ENCODE measurements at places on chromosomes 7 and 10. TPM values are rescaled to one million over a fixed set of nuclear protein-coding genes. Genes with fewer than 3 reads are reported as not detected.

- no peak for DNase-seq
Measured at GRCh38 chr7:123023126-123023525, 27.6 kb upstream of the TAS2R16 start.

GRCh38 chr7:92806496-92806895, 29.9 kb downstream of the CDK6 start:
- no peak for DNase-seq

GRCh38 chr7:23662124-23662983, 17.6 kb upstream of the FAM221A start:
- no peak for DNase-seq

DNA sequence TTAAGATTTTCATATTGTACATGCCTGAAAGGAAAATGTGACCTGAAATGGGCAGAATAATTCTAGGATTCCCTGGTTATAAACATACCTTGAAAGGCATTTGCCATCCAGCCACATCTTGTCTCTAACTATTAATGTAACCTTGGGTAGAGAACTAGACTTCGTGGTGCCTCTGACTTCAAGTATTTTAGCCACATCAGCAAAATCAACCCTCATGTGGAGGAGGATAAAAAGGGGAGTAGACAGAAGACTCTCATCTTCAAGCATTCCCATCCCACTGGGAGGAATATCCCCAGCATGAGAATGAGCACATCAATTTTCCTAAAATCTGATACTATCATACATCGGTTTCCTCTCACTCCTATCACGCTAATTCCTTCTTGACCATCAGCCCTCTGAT, 164.7 kb upstream of the NOBOX start:
- DNase-seq = no peak

DNA sequence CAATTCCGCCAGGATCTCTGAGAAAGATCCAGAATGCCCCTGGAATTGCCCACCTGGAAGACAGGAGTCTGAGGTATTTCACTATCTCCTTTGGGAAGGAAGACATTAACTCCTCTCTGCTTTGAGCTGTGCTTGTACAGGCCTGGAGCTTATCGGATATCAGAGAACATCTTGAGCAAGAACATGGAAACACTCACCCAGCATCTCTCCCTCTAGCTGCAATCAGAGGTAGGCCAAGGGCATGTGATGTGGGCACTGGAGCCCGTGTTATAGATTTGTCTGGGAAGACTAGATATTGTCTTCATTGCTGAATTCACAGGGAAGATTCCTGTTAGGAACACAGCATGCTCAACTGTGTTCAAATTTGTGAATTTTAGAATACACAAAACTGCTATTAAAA, 233.9 kb downstream of the PHF14 start:
- DNase-seq = no peak

GRCh38 chr7:104923010-104923421, 91.0 kb upstream of the KMT2E start:
- DNase-seq = peak; percentile 95

DNA sequence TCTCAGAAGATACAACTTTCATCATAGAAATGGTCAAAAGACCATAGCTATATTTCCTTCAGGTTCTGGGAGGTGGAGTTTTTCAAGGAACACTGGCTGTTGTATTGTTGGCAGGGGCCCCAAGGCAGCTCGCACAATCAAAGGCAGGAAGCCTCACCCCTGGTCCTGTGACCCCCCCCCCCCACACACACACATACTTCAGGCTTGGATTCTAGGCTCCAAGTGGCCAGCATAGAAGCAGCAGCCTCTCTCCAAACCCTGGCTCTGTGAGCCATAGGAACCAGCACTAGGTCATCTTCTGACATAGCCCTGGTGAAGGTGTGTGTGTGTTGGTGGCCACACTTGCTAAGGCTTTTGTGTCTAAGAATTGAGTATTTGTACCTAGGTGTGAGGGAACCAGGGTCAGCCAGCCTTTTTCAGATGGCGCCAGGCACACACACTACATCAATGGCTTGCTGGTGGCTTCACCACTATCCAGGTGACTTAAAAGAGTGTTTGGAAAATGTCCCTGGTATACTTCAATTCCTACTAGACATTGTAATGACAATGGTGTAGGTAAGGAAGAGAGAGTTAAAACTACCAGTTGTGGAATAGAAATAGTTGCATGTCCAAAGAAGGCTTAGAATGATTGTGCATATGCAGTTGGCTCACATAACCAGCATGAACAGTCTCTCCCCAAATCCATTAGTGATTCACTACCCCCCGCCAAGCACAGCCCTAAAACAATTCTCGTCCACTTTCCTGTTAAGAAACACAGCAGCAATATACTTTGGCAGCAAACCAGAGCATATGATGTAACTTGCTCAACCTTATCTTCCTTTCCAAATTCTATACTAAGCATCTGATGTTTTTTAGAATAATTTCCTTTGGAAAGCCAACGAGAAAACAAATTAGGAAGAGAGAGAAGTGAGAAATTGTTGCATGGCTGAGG, 91.3 kb downstream of the AVL9 start:
- peak; percentile 88 for DNase-seq

- DNase-seq = no peak
Measured at GRCh38 chr10:7618461-7618860, 48.3 kb downstream of the ITIH5 start.

TDRD1 gene
- total RNA-seq = not detected

PIP4K2A gene
- total RNA-seq = 35.4 TPM

MYO1G gene
- total RNA-seq = 0.11 TPM

- DNase-seq = no peak
Measured at GRCh38 chr10:86224354-86225102, 142.1 kb downstream of the GRID1 start.

GRCh38 chr10:13483951-13484350, 44.9 kb downstream of the BEND7 start:
- DNase-seq = no peak

DNA sequence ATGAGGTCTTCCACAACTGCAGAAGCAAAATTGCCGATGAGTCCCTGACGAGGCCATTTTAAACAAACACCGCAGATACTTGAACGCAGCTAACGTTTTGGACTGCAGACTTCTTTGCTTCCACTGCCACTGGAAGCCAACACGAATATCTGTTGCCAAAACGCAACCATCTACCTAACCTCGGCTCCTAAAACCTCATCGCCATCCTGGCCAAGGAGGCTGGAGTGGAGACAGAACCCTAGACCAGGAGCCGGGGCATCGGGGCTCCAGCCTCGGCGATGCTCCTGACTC, 493 bp downstream of the WDR91 start:
- no peak for DNase-seq

GLCCI1 gene
- total RNA-seq = 5.1 TPM

DNA sequence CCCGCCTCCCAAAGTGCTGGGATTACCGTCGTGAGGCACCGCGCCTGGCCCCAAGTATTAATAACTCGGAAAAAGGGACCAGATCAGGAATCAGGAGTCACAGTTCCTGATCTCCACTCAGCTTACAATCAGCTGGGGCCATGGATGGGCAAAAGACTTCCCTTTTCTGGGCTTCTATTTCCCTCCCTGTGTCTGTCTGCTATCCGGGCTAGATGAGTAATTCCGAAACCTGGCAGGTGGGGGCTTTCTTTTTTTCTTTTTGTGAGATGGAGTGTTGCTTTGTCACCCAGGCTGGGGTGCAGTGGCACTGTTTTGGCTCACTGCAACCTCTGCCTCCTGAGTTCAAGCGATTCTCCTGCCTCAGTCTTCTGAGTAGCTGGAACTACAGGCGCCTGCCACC, 11.6 kb downstream of the RPS24 start:
- no peak for DNase-seq

GRCh38 chr10:63576501-63576900, 55.3 kb downstream of the REEP3 start:
- DNase-seq = peak; percentile 41

TEX36 gene
- total RNA-seq = not detected

DNA sequence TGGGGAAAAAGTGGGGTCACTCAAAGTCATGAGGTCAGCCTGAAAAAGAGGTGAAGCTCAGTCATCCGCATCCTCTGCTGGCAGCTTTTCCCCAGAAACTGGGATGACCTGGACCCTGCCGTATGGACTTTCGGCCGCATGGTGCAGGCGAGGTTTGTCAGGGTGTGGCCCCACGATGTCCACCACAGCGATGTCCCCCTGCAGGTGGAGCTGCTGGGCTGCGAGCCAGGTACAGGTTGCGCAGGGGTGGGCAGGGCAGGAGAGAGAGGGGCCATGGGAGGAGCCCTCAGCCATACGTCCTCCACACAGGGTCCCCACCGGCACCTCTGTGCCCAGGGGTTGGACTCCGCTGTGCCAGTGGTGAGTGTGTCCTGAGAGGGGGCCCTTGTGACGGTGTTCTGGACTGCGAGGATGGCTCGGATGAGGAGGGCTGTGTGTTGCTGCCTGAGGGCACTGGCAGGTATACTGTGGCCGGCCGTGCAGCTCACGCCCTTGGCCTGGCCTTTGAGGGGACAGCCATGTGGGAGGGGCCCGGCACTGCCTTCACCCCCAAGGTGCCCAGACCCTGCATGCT, 23.0 kb upstream of the ZNF467 start:
- DNase-seq = no peak

TAS2R5 gene
- total RNA-seq = 0.85 TPM

DNA sequence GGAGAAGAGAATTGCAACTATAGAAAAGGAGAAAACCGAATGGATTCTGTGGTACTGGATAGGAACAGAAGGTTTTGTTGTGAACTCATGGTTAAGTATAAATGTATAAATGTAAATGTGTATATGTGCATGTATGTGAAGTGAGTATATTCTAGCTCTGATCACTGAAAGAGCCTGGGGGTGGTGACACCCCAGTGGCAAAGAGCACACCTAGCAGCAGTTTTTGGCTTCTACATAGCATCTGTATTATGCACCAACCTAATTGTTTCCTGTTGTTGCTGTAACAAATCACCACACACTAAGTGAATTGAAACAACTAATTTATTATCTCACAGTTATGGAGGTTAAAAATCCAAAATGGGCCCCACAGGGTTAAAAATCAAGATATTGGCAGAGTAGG, 455.4 kb downstream of the RPS24 start:
- DNase-seq = no peak

DNA sequence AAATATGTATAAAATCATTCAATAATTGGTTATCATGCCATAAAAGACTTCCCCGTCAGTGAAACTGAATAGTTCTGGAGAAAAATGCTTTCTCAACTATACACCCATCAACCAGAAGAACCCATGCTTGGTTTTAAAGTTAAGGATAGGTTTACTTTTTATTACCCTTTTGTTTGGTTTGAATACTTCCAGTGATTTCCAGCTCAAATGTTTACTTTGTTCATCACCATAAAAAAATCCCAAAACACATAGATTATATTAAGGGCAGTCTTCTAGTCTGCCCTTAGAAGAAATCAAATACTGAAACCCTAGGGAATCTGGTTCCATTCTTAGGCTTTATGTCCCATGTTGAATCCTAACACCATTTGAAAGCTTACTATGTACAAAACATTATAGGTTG, 49.2 kb downstream of the PTTG1IP2 start:
- no peak for DNase-seq

DNA sequence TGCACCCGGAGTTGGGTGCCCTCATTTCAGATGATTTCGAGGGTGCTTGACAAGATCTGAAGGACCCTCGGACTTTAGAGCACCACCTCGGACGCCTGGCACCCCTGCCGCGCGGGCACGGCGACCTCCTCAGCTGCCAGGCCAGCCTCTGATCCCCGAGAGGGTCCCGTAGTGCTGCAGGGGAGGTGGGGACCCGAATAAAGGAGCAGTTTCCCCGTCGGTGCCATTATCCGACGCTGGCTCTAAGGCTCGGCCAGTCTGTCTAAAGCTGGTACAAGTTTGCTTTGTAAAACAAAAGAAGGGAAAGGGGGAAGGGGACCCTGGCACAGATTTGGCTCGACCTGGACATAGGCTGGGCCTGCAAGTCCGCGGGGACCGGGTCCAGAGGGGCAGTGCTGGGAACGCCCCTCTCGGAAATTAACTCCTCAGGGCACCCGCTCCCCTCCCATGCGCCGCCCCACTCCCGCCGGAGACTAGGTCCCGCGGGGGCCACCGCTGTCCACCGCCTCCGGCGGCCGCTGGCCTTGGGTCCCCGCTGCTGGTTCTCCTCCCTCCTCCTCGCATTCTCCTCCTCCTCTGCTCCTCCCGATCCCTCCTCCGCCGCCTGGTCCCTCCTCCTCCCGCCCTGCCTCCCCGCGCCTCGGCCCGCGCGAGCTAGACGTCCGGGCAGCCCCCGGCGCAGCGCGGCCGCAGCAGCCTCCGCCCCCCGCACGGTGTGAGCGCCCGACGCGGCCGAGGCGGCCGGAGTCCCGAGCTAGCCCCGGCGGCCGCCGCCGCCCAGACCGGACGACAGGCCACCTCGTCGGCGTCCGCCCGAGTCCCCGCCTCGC, at the start of gene EGFR:
Gene EGFR (plus strand): TSS at position 657 of the 830 bp plus-strand sequence. CDS start 261 bp downstream, outside the sequence.
- peak; percentile 64 for DNase-seq

GRCh38 chr7:1938788-1939433, 268.8 kb downstream of the ELFN1 start:
- DNase-seq = no peak

PAPOLB gene
- total RNA-seq = 0.07 TPM

NKX1-2 gene
- not detected for total RNA-seq

DNA sequence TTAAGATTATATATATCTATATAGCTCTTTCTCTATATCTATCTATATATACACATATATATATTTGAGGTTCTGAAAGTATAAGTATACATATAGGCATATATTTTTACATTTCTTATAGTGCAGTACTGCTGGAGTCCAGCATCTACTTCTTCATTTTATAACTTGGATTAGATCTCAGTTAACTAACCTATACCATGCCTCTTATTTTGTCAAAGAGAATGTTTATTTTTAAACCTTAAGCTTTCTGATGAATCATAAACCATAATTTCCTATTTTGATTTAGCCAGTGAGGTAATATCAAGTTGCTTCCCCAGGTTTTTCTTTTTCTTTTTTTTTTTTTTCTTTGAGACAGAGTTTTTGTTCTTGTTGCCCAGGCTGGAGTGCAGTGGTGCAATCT, 8.1 kb downstream of the ZNF32 start:
- no peak for DNase-seq

- DNase-seq = no peak
Measured at GRCh38 chr10:17092216-17092944, 37.2 kb downstream of the CUBN start.

DNA sequence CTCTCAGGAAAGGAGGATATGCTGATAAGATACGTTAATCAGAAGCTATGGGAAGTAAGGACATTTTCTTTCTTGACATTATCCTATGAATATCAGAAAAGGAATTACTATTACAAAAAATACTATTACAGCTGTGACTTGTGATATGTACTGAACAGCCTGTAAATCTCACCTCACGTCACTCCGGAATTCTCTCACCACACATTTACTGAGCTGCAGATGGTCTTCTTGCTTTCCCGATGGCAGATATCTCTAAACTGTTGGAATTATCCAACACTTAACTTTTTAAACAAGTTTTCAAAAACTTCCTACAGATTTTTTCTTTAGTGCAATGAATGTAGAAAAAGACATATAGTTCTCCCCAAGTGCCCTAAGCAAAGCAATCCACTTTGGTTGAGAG, 313.4 kb downstream of the GPR37 start:
- DNase-seq = no peak

- no peak for DNase-seq
Measured at GRCh38 chr7:15753887-15754579, 67.5 kb upstream of the MEOX2 start.

DOCK1 gene
- total RNA-seq = 78.7 TPM

All from endothelial cell of umbilical vein (primary cell).